Activated CD4-positive, alpha-beta T cell treated with anti-CD3 and anti-CD28 coated beads, Interleukin-2, amount 50 U/mL, for 48 hours (primary cell): ENCODE measurements at places on chromosomes 16 and 17.
A peak's percentile ranks its signal among the peaks of the same experiment; 100 is the strongest.

DNA sequence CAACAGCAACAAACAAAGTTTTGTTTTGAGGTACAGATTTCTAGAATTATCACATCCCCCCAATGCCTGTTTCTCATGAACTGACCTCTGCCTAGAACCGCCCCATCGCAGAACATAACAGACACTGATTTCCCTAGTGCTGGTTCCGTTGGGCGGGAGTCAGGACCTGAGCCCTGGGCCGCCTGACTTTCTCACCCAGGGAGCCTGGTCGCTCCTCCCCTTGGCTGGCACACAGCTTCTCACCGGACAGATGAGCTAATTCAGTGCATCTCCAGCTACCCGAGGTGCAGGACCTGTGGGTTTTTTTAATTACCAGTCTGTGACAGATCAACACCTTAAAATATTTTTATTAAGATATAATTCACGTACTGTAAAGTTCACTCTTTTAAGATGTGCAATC, 20.1 kb upstream of the RPL38 start:
- no peak for DNase-seq

DNA sequence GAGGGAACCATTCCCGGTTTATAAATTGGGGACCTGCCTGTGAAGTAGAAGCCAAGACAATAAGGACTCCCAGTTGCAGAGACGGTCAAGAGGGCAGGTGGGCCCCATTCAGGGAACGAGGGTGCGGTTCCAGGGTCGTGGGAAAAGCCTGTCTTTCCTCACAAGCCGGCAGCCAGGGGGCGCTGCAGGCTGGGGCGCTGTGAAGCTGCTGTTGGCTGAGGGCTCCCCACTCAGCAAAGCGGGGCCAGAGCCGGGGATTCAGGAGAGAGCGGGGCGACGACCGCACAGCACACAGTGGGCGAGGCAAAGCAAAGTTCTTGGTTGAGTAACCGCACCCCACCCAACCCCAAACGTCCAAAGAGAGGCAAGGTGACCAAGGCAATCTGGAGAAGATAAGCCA, 24.9 kb downstream of the CDRT15 start:
- DNase-seq = no peak

DNA sequence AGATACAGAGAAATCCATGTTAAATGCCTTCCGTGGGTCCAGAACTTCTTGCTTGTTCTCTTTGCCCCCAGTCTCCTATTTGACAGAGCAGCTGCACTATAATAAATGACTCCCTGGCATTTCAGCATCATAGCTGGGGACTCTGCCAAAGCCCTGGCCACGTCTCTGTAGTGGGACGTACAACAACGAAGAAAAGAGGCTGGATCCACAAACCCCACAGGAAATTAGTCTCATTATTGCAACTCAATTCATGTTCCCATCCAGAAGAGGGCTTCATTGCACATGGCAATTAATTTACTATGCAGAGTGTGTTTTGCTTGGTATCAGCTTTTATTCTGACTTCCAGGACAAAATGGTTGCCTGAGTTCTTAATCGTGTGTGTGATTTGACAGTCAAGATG, 121.3 kb downstream of the CDH13 start:
- no peak for DNase-seq

DNA sequence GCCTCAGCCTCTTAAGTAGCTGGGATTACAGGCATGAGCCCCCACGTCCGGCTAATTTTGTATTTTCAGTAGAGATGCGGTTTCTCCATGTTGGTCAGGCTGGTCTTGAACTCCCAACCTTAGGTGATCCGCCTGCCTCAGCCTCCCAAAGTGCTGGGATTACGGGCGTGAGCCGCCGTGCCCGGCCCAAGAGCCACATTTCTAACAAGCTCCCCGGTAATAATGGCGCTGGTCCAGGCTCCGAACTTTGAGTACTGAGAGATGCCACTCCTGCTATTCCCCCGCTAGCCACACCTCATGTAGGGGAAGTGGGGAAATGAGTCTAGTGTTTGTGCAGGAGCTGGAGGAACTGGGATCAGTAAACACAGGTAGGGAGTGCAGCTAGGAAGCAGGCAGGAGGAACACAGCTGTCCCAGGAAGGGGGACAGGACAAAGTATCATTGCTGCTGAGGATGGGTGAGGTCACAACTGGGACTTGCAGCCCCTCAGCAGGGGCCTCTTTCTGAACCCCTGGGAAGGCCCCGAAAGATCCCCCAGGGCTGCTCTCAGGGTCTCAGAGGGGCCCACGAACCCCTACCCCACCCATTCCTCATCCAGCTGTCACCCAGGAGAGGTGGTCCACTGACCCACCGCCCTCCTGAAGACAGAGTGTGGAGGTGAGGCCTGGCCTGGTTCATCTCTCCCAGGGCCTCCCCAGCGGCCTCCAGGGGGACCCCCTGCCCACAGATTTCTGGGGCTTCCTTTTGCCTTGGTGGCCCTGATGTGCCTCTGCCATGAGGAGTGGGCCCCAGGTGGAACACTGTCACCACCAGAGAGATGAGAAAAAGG, 3.7 kb upstream of the KREMEN2 start:
- DNase-seq = no peak

DNA sequence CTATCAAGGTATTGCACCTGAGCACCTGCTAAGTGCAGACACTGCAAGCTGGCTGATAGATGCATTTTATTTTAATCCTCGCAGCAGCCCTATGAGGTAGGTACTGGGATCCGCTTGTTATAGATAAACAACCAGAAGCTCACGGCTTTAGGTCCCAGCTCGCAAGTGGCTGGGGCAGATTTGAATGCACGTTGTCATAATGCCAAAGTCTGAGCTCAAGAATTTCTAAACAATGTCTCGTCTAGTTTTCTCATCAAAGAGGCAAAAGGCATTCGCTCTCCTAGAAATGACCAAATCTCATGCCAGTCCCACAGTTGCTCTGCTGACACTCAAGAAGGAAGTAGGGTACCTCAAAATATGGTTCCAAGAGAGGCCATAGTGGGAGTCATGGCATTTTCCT, 20.5 kb downstream of the SOX9 start:
- no peak for DNase-seq

DNA sequence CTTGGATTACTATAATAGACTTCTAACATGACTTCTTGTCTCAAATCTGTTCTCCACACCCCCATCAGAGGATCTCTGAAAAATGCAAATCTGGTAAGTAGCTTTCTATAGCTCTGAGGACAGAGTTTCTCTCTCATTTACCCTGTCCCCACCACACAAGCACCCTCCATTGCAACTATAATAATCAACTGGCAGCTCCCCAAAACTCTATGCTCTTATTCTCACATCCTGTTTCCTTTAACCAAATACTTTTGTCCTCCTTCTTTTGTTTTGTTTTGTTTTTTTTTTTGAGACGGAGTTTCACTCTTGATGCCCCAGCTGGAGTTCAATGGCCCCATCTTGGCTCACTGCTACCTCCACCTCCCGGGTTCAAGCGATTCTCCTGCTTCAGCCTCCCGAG, 73.4 kb downstream of the HELZ start:
- no peak for DNase-seq

GRCh38 chr16:66269617-66270332, 96.7 kb upstream of the CDH5 start:
- DNase-seq = no peak

DNA sequence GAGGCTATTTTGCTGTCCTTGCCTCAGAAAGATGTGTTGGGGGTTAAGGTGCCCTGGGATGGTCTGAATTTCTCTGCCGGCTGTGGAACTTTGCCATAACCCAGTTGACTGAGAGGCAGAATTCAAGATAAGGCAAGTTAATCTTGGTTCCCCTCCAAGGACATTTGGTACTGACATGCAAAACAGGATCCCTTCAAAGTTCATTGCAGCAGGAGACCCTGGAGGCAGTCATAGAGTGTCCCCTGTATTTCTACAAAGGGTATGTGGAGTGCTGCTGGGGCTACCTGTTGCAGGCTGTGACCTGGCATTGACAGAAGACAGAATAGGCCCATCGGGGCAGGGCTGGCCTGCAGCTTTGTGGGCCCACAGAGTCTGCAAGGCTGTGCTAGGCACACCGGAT, 135.6 kb upstream of the IRX3 start:
- DNase-seq = no peak

DNA sequence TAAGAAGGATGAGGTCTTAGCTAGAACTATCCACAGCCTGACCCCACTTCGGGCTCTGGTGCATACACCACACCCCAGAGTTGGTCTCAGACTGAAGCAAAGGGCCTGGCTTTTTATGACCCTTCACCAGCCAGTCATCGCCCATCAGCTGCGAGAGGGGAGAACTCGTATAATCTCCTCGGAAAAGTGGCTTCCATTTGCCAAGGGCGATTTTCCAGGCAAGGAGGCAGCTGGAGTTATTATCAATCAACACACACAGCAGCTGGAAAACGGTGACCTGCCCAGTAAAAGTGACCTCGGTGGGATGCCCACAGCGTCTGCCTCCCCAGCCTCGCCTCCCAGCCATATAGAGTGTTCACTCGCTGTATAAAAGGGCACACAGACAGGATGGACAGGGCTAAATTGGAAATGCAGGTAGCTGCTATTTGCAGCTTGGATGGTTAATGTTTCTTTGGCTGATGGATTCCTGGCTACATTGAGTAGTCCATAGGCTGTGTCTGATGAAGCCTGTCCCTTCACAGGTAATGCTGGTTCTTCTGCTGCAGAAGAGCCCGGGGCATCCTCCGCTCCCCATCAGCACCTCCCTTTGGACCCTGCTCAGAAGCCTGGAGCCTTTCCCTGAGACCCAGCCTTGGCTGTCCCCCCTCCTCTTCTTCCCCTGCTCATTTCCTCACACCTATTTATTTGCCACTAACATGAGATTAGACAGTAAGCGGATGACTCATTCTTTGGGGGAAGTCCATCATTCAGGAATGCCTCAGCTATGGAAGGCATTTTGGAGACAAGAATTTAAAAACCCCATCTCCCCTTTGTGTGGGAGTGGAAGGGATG, 45.7 kb downstream of the TMEM186 start:
- no peak for DNase-seq

- no peak for DNase-seq
These were observed 6.1 kb upstream of the PDP2 start for GRCh38 chr16:66874079-66874775.

GRCh38 chr17:17402558-17402957, 74.2 kb upstream of the MED9 start:
- no peak for DNase-seq

DNA sequence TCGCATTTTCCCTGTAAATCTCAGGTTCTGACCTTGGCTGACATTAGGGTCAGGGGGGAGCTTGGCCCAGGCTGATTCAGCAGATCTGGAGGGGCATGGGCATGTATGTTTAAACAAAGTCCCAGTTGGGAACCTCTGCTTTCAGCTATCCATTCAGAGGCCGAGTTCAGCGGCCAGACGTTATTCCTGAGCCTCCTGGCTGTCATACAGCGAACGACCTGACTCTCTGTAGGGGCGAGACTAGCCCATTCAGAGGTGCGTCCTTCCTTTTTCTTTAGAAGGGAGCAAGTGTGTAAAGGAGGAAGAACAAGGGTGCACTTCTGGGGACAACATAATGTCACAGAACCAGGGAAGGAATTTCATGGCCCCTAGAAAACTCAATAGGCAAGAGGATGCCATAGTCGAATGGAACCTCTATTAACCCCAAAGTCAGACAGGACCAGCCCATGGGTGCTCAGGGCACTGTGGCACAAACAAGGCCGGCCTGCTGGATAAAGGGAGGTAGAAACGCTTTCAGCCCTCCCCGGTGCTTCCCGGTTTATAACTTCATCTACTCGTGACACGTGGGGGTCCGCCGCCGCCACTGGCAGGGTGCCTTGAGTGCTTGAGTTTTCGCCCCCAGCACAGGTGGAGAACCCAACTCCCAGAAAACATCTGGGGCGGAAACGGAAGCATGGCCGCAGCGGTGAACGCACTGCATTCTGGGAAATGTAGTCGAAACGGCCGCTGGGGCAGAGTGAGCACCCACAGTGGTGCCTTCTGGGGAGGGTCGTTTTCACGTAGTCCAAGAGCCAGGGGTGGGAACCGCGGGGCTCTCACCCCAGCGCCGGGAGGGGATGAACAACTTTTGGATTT, 33.2 kb upstream of the PLCG2 start:
- DNase-seq = peak; percentile 80

DNA sequence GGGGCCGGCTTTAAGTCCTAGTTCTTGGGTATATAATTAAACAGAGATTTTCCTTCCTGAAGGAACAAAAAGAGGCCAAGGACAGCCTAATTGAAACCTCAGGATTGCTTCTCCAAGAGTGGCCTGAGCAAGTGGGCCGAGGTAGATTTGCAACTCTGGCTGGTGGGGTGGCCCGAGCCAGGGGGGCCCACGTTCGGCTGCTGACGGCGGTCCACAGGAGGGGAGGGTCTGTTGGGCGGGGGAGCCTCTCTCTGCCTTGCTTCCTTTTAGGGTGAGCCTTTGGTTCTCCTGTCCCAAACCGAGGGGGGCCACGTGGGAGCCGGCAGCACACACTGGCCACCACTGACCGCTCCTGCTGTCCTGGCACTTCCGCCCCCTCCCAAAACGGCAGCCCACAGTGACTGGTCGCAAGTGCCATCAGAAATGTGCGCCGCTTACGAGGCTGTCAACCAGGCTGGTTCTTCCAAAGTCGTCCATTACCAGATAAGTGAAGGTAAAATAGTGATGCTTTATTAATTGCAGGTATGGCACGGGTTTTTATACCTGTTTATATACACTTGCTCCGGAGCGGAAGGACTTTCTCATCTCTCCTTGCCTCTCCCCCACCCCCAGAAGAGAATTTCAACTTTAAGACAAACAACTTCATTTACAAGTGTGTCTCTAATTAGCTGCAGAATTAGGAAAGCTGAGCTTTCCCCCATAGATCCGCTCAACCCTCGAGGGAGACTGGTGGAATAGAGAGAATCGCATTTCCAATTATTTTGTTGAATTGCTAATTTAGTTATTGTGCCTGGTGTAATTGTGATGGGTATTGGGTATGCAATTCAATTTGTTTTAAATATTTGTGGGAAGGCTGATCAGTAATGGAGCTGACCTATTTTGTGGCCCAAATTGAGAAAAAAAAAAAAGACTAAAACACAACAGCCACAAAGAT, 117.8 kb downstream of the AATF start:
- DNase-seq = no peak

DNA sequence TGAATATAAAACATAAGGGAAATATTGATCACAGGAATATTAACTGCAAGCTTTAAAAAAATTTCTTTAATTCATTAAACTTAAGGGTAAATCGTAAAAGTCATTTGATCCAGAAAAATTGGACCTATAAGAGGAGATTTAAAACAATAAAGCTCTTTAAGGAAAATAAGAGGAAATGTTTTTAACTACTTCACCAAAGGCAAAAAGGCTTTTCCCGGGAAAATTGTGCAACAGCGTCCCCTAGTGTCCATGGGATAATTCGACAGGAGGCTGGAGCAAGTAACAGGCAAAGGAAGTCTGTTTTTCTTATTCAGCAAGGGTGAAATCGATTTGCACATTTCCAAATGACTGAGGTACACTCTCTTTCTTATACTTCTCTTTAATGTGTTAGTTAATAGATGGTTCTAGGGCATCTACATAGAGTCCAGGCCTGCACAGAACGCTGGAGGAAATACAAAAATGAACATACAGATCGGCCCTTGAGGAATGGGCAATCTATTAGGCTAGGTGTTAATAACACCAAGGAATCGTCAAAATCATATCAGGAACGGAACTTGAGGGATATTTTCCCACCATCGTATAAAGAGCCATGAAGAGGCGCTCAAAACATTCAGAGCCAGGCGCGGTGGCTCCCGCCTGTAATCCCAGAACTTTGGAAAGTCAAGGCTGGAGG, 61.4 kb downstream of the ZNF18 start:
- peak; percentile 17 for DNase-seq

- DNase-seq = no peak
These were observed 199.4 kb downstream of the AATF start for GRCh38 chr17:37148156-37148555.
